ENCODE measurements at places on chromosomes 2 and 18.

GRCh38 chr2:77816618-77817017 lies 294.4 kb upstream of the LRRTM4 start:
- DNase-seq = no peak

DNA sequence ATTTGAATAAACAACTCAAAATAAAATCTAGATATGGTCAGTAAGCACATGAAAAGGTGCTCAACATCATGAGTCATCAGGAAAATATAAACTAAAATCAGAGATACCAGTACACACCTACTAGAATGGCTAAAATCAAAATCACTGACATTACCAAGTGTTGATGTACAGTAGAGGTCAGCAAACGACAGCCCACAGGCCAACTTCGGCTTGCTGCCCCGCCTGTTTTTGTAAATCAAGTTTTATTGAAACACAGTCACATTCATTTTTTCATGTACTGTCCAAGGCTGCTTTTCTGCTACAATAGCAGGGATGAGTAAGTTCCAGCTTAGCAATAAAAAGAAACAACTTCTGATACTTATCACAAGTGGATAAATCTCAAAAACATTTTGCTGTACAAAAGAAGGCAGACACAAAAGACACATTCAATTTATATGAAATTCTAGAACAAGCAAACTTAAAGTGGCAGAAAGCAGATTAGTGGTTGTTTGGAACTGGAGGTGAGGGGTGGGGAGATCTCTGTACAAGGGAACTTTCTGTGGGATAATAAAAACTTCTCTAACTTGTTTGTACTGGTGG lies 32.1 kb downstream of the TRAK2 start:
- no peak for DNase-seq

GRCh38 chr2:24363301-24363700 lies 3.0 kb upstream of the ITSN2 start:
- no peak for DNase-seq

GRCh38 chr2:151367571-151367970 lies 10.2 kb downstream of the TNFAIP6 start:
- DNase-seq = peak; percentile 38

- no peak for DNase-seq
Observed at GRCh38 chr18:56139372-56139771, 499.0 kb downstream of the TXNL1 start.

DNA sequence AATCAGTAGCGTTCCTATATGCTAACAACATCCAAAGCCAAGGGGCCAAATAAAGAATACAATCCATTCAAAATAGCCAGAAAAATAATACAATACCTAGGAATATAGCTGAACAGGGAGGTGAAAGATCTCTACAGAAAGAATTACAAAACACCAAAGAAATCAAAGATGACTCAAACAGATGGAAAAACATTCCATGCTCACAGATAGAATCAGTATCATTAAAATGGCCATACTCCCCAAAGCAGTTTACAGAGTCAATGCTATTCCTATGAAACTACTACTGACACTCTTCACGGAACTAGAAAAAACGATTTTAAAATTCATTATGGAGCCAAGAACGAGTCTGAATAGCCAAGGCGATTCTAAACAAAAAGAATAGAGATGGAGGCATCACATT lies 57.4 kb downstream of the CCBE1 start:
- DNase-seq = no peak

DNA sequence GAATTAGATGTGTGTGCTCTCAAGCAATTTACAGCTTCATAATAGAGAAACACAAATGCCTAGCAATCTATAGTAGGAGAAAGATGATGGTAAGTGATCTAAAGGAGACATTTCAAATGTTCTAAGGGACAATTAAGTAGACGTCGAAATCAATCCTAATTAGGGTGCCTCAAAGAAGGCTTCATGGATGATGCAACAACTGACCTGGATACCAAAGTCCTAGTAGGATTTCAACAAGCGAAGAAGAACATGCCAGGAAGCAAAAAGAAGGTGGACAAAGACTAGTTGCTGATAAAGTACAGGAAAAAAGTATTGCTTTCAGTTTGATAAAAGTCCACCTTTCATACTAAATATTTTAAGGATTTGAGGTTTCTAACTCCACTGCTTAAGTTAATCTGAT lies 12.5 kb downstream of the FIGN start:
- no peak for DNase-seq

DNA sequence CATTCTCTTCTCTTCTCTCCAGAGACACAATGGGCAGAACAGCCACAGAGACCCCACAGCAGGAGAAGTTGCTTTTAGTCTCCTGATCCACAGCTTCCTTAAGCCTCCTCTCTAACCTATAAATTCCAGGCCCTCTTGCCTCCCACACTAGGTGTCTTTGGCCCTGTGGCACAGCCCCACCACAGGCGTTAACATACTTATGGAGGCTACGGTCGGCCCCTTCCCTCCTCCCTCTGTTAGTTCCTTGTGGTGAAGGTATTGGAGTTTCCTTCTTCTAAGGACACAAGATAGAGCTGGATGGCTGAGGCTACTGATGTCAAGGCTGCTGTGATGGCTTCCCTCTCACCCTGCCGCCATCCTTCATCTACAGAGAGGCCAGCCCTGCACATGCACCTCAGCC lies 123.5 kb upstream of the ACAA2 start:
- no peak for DNase-seq

- no peak for DNase-seq
Observed at GRCh38 chr2:8178911-8179310, 502.9 kb upstream of the ID2 start.

- no peak for DNase-seq
Observed at GRCh38 chr2:15601681-15602080, 10.0 kb downstream of the DDX1 start.

GRCh38 chr2:61396005-61396404 lies 74.9 kb downstream of the USP34 start:
- DNase-seq = no peak

DNA sequence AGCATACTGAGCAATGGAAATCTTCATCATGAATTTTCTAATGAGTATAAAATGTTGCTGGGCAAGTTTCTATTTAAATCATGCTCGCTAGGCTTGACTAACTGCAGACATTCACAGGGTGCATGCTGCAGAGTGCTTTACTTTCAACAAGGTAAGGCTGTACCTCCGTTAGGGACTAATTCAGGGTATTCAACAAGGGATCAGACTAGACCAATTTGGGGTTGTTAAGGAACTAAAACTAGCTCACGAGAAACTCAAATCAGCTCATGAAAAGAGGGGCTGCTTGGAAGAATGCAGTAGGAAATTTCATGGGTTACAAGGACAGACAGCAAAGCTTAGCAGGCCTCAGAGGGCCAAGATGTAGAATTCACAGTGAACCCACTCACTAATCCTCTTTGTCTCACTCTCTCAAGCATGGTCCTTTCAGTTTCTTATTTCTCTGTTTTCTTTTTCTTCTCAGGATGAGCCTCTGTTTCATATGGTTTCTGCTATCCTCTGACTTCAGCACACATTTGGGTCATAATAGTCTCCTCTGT lies 2.2 kb downstream of the MYO3B start:
- DNase-seq = no peak

DNA sequence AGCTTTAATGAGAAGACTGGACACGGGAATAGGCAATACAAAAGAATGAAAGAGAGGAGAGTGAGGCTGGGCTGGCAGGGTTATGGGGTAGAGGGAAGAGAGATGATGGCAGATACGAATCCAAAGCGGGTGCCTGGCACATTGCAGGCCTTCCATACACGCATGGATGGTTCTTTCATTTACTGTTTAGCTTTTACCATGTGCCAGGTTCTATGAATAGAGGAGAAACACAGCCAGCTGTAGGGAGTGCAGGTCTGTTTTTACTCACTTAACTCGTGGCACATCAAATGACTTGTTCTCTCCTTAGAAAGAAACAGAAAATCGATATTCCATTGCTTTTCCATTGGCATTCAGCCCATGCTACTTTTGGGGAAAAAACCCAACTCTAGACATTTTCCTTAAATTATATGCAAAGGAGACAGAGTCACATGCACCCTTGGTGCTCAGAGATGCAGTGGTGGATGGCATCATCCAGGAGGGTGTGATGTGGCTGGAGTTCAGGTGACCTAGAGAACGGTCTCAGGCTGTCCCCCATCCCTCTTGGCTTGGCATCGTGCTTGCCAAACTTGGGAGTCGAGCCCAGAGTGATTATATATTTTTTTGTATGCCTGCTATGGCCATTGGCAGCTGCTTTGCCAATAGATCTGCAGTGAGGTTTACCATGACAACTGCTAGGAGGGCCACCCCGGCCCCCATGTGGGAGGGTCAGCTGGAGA lies 6.2 kb downstream of the LTBP1 start:
- DNase-seq = no peak

DNA sequence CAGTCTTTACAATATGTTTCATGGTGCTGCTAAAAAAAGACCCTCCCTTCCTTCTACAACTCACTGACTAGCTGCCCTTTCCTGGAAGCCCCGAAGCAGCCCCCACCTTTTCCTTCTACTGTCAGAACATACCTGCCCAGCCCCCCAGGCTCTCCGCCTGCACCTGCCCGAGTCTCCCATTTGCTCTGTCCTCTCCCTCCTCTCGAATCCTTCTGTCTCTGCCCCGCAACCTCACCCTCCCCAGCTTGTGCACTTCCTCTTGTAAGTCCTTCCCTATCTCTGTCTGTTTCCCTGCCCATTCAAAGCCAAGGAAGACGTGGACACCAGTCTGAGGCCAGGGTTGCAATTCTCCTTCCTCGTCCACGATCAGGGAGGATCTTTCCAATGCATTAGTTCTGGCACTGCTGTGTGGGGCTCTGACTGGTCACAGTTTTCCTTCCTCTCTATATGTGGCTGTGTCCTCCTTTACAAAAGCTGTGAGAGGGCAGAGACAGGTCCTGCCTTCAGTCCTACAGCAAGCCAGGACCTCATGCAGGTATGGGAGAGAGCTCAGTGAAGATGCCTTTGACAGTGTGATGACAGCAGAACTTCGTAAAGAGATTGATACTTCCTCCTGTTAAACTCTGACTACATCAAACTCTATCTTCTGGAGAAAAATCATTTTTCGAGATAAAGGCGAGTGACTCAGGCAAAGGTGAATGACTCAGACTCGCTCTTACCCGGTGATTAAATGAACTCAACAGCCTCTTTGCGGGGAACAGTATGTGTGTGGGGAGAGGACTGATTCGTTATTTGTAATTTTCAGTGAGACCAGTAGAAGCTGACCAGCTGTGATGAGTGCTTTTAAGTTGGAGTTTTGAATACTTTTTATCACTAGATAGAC lies 14.2 kb downstream of the TNFRSF11A start:
- peak; percentile 17 for DNase-seq

- DNase-seq = no peak
Observed at GRCh38 chr2:40458271-40458794, 6.4 kb upstream of the SLC8A1 start.

DNA sequence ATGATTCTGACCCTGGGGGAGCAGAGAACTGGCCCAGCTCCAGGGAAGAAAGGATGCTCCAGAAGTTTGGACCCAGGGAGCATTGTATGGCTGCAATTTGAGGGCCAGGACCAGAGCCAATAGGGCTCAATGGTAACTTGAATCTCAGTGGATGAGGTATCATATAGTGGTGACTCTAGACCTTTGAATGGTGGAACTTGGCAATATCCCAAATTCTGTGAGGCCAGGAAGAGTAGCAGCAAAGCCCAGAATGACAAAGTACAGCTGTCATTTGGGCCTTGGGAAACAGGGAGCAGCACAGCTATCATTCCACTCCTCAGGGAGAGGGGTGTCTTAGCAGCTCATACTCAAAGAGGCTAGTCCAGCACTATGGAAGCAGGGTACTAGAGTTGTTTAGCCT lies 332.9 kb upstream of the RBMS1 start:
- DNase-seq = no peak

DNA sequence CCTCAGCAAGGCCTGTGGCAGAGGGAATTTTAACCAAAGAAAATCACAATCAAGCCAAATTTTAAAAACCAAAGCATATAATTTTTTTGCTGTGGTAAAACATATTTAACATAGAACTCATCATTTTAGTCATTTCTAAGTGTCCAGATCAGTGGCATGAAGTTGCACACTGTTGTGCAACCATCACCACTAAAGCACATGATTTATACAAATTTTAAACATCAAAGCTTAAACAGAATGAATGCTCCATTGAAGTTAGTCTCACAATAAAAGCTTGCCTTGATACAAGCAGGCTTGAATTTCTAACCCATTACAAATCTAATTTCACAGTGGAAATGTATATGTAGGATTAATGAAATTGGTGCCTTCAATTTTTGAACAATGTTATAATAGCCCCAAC lies 31.2 kb downstream of the FTCDNL1 start:
- no peak for DNase-seq

- DNase-seq = no peak
Observed at GRCh38 chr2:238928520-238929241, 80.8 kb downstream of the TWIST2 start.

DNA sequence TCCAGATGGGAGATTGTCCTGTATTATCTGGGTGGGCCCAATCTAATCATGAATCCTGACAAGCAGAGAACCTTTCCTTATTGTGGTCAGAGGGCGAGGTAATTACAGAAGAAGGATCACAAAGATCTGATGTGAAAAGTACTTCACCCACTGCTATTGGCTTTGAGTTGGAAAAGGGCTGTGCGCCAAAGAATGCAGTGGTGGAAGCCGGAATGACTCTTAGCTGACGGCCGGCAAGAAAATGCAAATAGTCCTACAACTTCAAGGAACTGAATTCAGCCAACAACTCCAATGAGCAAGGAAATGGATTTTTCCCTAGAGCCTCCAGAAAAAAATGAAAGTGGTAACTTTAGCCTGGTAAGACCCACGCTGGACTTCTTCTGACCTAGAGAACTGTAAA lies 67.3 kb downstream of the CTNNA2 start:
- no peak for DNase-seq

GRCh38 chr2:33141476-33141875 lies 194.7 kb downstream of the LTBP1 start:
- no peak for DNase-seq

DNA sequence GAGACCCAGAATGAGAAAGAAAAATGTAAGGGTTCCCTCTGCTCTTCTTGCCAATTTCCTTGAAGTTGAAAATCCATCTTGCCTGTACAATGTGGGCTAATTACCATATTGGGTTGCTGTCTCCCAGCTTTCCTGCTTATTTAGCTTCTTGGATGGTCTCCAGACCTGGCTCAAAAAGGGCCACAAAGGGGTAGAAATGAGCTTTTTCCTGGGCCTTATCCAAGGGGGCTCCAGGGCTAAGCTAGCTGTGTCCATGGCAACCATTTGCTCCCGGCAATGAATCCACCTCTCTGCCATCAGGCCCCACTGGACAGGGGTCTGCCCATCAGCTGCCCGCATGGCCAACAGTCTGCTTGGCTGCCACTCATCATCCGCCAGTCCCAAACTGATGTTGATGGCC lies 85.0 kb downstream of the BOD1L2 start:
- no peak for DNase-seq

DNA sequence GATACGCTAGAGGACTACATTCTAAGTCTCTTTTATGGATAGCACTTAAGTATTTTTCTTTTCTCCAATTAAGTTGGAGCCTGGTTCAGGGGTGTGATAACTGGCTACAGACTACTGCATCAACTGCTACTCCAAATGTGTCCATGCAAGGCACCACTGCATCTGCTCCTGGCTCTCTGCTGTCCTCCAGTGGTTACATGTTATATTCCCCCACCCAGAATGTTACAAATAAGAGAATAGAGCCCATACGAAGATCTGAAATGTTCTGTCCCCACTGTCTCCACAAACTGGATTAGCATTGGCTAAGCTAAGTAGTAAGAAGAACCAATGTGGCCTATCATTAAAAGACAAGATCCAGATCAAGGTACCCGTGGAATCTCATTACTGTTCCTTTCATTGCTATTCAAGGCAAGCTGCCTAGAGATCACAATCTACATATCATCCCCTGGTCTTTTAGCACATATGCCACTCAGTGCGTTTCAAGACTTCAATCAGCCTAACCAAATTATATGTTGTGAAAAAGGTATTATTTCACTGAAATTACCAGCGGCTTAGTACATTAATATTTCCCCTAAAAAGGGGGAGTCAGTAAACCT lies 308.3 kb upstream of the SLC8A1 start:
- peak; percentile 46 for DNase-seq

- no peak for DNase-seq
Observed at GRCh38 chr2:185857691-185858090, 119.1 kb downstream of the FSIP2 start.
